ENCODE measurements at places on chromosomes 7 and 10. TPM values are rescaled to one million over a fixed set of nuclear protein-coding genes. Genes with fewer than 3 reads are reported as not detected.

Gene ZNF239
- 5.1 TPM for total RNA-seq

Gene HABP2
- total RNA-seq = not detected

Gene ZNF487
- total RNA-seq = 7.2 TPM

Gene CALY
- not detected for total RNA-seq

Gene PIK3CG
- total RNA-seq = under 0.01 TPM

Gene OPN1SW
- not detected for total RNA-seq

Gene TMEM225B
- not detected for total RNA-seq

Gene NEUROG3
- total RNA-seq = not detected

Gene COL13A1
- 21.3 TPM for total RNA-seq

Gene ZNF425
- total RNA-seq = 1.1 TPM

Gene ZNF786
- 3.7 TPM for total RNA-seq

Gene GPR158
- total RNA-seq = not detected

Gene TNS3
- 80.7 TPM for total RNA-seq

Gene RAPGEF5
- total RNA-seq = 0.29 TPM

Gene IKZF1
- not detected for total RNA-seq

Gene EVX1
- not detected for total RNA-seq

Gene GTF2I
- 71.4 TPM for total RNA-seq

Gene NRP1
- total RNA-seq = 221 TPM

Gene FAM24B
- 4.0 TPM for total RNA-seq

Gene ANXA8
- 1.8 TPM for total RNA-seq

Gene LIPJ
- total RNA-seq = not detected

Gene CPVL
- total RNA-seq = 2.6 TPM

Gene GSAP
- 10.4 TPM for total RNA-seq

Gene NME8
- total RNA-seq = not detected

Gene ZC3HAV1L
- total RNA-seq = 9.2 TPM

Gene HOXA1
- 1.7 TPM for total RNA-seq

Gene INTS1
- total RNA-seq = 75.2 TPM

Gene CLRN3
- not detected for total RNA-seq

All from myometrial cell (primary cell).